ENCODE measurements at places on chromosomes 3 and 15.

- no peaks in the 10 kb centered on the region for H3K4me1 ChIP-seq
- DNase-seq, result no peak
- no peaks in the 10 kb centered on the region for H3K27me3 ChIP-seq
- H3K4me3 ChIP-seq, result no peak overlapping the region
- peaks cover 31% of the 10 kb centered on the region for H3K36me3 ChIP-seq
These were observed 20.1 kb downstream of the IFT57 start for GRCh38 chr3:108202080-108202479.

- H3K4me1 ChIP-seq, result peaks cover 14% of the 10 kb centered on the region
- H3K4me3 ChIP-seq, result peak overlapping the region; percentile 78
- no peaks in the 10 kb centered on the region for H3K27me3 ChIP-seq
- peak; percentile 82 for DNase-seq
- peaks cover 2% of the 10 kb centered on the region for H3K36me3 ChIP-seq
These were observed 1.2 kb downstream of the SHISA5 start for GRCh38 chr3:48502728-48503168.

- no peaks in the 10 kb centered on the region for H3K27me3 ChIP-seq
- no peaks in the 10 kb centered on the region for H3K36me3 ChIP-seq
- no peaks in the 10 kb centered on the region for H3K4me1 ChIP-seq
- DNase-seq, result peak; percentile 89
These were observed 39.7 kb upstream of the VEPH1 start for GRCh38 chr3:157542711-157543500.

DNA sequence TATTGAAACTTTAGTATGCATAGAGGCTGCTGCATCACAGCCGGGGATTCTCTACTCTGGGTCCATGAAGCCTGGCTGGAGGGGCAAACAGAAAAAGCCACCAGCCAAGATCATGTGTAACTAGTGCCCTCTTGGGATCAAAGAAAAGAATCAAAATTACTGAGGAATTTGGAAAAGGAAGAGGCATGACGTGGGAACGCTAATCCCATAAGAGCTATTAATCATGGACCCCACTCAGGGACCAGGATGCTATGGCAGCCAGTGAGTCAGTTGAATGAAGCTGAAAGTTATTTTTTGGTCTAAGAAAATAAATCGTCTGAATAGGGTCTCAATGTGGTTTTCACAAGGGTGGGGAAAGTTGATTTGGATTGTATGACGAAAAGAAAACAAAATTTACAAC lies 1165.1 kb downstream of the ROBO2 start:
- no peak for DNase-seq
- no peaks in the 10 kb centered on the region for H3K36me3 ChIP-seq
- no peak overlapping the region for H3K4me3 ChIP-seq
- no peaks in the 10 kb centered on the region for H3K27me3 ChIP-seq

GRCh38 chr3:195063581-195064193 lies 207.3 kb downstream of the XXYLT1 start:
- no peaks in the 10 kb centered on the region for H3K4me1 ChIP-seq
- H3K36me3 ChIP-seq, result peaks cover 4% of the 10 kb centered on the region

DNA sequence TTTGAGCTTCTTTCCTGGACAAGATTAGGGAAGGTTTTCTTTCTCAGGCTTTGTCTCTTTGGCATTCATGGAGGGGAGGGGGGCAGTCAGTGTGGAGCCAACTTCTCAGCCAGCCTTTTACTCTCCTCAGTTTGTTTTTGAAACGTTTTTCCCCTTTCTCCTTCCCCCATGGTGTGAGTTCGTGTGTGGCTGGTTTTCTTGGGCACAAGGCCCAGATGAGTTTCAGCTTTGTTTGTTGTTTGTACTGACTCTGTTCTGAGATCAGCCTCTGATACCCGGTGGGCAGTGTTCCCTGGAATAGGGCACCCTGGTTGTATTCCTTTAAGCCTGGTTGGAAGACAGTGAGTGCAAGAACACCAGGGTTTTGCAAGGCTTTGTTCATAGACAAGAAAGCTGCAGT lies 168.2 kb upstream of the RARB start:
- H3K4me1 ChIP-seq, result no peaks in the 10 kb centered on the region
- no peak overlapping the region for H3K27ac ChIP-seq
- H3K27me3 ChIP-seq, result no peaks in the 10 kb centered on the region
- DNase-seq, result no peak
- no peaks in the 10 kb centered on the region for H3K36me3 ChIP-seq

DNA sequence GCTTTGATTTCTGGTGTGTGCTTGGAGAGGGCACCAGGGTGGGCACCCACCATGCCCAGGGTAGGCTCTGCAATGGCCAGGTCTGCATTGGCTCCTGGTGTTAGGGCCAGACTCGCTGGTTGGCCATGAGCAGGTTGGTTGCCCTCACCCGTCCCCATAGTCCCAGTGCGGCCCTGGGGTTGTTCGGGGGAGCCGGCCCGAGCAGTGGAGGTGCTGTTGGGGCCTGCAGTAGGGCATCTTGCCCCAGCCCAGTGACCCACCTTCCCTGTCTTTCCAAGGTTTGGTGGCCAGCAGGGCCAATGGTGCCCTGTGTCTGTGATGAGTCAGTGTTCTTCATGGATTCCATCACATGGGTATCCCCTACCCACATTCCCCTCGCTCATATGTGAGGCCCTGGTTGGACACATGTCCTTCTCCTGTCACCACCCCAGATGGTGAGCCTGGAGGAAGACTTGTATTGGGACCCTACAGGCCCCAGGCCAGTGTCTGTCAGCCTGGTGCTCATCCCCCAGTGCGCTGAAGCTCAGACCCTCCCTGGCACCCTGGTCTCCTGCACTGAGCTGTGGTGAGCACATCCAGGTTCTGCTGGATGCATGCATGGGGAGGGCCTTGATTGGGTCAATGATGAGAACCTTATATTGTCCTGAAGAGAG lies 190.1 kb downstream of the UBE3A start:
- no peaks in the 10 kb centered on the region for H3K27me3 ChIP-seq
- no peaks in the 10 kb centered on the region for H3K4me1 ChIP-seq
- DNase-seq, result no peak
- H3K27ac ChIP-seq, result no peak overlapping the region

DNA sequence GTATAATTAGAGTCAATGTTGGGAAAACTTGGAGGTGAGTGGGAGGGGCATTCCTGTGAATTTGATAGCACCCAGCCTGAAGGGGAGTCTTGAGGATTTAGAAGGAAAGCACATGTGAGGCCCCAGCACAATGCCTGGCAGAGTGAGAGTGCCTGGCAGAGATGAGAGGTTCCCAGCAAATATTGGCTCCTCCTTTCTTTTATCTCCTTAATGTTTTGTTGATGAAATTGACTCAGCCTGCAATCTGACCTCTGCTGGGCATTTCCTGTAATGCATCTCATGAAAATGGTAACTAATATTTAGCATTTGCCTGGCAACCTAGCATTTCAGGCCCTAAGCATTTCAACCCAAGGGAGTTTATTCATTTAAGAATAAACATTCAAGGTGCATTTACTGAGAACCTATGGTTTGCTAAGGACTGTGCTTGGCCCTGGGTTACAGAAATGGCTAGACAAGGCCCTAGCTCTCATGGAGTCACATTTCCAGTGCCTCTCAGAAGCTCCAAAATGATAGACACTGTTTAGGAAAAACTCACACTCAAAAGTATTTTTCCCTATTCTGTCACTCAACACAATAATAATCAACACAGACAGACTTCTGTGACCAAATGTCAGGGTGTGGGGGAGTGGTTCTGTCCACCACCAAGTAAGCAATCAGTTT lies 19.0 kb downstream of the PDHB start:
- no peaks in the 10 kb centered on the region for H3K4me1 ChIP-seq
- DNase-seq, result peak; percentile 66
- H3K4me3 ChIP-seq, result no peak overlapping the region
- H3K36me3 ChIP-seq, result no peaks in the 10 kb centered on the region
- H3K27me3 ChIP-seq, result no peaks in the 10 kb centered on the region

Data from SK-N-SH (cell line).